Articular chondrocyte of knee joint (primary cell): ENCODE measurements at places on chromosomes 2 and 18. TPM values are rescaled to one million over a fixed set of nuclear protein-coding genes. Genes with fewer than 3 reads are reported as not detected.

Gene BCL2L11
- 4.6 and 7.2 TPM in 2 replicates for total RNA-seq

Gene GCG
- not detected in 2 replicates for total RNA-seq

Gene IL1R2
- total RNA-seq: 0.65 and 1.3 TPM in 2 replicates

Gene ANKRD23
- 1.6 and 3.0 TPM in 2 replicates for total RNA-seq
